ENCODE measurements at places on chromosomes 4 and X. TPM values are rescaled to one million over a fixed set of nuclear protein-coding genes. Genes with fewer than 3 reads are reported as not detected.

DNA sequence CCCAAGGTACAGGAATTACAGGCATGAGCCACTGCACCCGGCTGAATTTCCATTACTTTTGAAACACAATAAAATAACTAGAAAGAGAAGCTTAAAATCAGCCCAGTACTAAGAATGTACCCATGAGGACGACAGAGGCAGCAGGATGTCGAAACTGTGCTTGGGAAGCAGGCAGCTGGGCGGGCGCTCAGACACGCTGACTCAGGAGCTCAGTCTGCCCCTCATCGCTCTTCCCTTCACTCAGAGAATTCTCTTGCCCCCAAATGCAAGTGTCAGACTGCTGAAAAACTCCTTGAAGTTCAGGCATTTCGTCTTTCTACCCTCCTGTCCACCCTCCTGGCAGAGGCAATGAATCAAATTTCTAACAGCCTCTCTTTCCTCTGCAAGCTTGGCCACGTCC, 41.0 kb upstream of the CDKN2AIP start:
- no peak overlapping the region for H3K4me3 ChIP-seq
- H3K36me3 ChIP-seq = no peaks in the 10 kb centered on the region
- H3K27ac ChIP-seq = no peak overlapping the region
- H3K27me3 ChIP-seq = no peaks in the 10 kb centered on the region

DNA sequence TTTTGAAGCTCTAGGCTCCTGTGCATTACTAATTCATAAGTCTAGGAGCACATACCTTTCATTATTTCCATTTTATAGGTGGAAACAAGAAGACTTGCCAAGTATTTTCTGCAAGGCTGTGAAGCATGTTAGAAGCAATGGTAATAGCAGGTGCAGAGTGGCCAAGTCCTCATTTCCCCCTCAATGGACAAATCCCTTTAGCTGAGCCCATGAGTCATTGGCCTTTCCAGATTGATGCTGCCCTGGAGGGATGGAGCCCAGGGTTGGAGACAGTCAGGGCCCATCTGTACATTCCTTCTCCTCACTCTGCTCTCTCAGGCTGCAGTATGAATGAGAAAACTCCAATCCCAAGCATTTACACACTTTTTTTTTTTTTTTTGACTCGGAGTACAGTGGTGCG, 6.6 kb downstream of the MGST2 start:
- H3K27ac ChIP-seq = no peak overlapping the region
- no peaks in the 10 kb centered on the region for H3K27me3 ChIP-seq
- no peak for DNase-seq

The CXCL3 gene
- 0.92 TPM for total RNA-seq

The CD38 gene
- total RNA-seq = 5.6 TPM

The ATP7A gene
- 10.9 TPM for total RNA-seq

The MSANTD1 gene
- total RNA-seq = 2.3 TPM

The MRFAP1L1 gene
- 36.8 TPM for total RNA-seq

The GPR34 gene
- 0.94 TPM for total RNA-seq
